Activated T-cell treated with anti-CD3 and anti-CD28 coated beads for 48 hours (primary cell): ENCODE measurements at places on chromosomes 6 and 20.
A peak's percentile ranks its signal among the peaks of the same experiment; 100 is the strongest.

DNA sequence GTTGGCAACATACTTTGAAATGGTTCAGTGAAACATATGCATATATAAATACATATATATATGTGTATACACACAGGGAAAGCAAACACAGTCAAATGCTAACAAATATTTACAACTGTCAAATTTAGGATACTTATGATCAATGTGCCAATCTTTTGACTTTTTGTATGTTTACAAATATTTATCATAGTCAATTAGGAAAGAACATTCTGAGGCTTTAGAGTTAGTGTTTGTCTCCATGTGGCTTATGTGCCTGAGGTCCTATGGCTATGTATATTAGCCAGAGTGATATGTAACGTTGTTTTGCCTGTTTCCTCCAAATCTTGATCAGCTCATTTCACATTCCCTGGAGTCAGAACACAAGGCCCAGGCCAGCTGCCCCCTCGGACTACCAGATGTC lies 126.5 kb upstream of the MAN1A1 start:
- no peak for DNase-seq

- DNase-seq, result no peak
Measured at GRCh38 chr20:20409331-20409730, 41.4 kb downstream of the INSM1 start.

DNA sequence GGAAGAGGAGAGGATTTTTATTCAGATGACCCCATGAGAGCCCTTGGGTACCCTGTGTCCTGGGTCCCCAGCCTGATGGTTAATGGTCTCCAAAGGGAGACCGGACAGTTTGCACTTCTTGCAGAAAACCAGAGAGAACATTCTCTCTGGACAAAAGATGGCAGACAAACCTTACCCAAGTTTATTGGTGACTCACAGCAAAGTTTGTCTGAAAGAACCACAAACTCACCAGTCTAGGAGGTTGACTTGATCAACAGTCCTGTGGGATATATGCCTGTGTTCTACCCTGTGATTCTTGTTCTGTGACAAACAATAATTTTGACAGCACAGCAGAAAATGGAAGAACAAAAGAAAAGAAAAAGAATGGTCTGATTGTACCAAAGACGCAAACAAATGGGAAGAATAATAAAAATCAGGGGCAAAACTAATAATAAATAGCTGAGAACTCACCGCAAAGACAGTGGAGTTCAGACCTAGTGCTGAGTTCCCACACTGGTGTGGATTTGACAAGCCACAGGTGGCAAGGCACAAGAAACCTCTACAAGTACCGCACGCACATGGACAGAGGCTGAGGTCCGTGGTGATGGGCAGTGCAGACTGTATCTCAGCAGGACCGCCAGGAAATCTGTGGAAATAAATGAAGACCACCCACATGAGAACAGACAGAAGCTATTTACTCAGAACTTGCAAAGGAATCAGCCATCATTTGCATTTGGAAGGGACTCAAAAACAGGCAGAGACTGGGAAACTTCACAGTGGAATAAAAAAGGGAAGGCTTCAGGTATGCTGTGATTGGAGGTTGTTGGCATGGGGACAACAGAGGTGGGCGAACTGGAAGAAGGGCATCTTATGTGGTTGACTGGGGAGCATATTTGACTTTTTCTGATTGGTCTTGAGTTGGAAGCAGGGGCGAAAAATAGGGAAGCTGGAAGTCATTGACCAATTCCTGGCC lies 246.3 kb upstream of the RNF24 start:
- DNase-seq, result no peak

GRCh38 chr6:119350202-119350951 lies 816 bp upstream of the MAN1A1 start:
- DNase-seq, result no peak

GRCh38 chr6:144785056-144785455 lies 499.9 kb downstream of the UTRN start:
- no peak for DNase-seq

GRCh38 chr20:48620154-48620506 lies 207.7 kb downstream of the PREX1 start:
- DNase-seq, result no peak

GRCh38 chr6:54404791-54405190 lies 96.5 kb downstream of the TINAG start:
- no peak for DNase-seq

DNA sequence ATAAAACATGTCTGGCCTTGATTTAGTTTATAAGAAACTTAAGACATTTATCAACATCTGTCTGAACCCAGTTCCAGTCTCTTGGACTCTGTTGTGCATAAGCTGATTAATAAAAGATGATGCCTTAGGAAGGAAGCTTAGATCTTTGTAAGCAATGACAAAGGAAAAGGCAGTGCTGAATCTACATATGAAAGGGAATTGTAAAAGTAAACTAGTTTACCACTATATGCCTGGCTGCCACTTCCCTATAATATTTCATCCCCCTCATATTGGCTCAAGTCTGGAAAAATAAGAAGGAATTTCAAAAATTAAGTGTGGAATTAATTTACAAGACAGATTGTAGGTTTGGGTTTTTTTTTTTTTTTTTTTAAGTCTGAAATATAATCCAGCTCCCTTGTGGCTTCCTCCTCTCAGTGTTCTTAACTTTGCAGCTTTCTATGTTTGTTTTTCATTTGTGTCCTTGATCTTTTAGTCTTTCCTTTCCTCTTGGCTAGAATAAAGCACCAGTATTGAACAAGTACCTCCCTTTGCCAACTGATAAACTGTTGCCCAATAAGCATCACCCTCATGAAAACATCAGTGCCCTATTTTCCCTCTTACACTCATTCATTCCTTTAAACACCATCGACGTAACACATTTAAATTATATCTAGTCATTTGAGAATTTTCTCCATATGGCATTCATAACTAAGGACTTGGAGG lies 146.7 kb upstream of the TBX18 start:
- no peak for DNase-seq

DNA sequence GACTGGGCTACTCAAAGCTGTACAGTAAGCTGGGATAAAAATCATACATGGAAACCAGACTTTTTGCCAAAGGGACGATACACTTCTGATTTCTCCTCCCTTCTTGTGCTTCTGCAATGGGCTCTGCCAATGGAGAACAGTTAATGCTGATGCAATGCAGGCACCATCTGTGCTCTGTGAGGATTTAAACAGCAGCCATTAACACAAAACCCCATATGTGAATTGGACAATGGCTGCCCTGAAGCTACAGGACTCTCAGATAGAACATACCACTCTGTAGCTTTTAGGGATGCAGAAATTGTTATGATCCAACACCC lies 71.9 kb downstream of the GJA10 start:
- DNase-seq, result no peak

DNA sequence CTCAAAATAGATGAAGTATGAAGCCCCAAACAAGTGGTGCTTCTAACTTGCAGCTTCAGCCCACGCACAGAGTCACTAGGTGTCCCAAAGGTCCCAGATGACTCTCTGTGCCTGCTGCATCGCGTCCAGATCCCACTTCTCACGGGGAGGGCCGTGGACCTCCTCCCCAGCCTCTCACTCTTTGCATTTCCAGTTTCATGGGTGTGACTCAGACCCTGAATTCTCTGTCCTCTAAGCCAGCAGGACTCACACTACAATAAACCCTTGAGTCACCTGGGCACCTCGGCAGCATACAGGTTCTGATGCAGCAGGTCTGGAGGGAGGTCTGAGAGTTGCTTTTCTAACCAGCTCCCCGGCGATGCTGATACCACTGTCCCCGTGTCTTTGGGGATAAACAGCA lies 114.0 kb upstream of the RIN2 start:
- DNase-seq, result no peak

- DNase-seq, result peak; percentile 59
Measured at GRCh38 chr6:20126789-20127653, 85.2 kb downstream of the MBOAT1 start.

GRCh38 chr20:31838646-31839292 lies 6.6 kb downstream of the FOXS1 start:
- DNase-seq, result no peak

- no peak for DNase-seq
Measured at GRCh38 chr6:140915103-140915502, 1217.6 kb upstream of the GJE1 start.

GRCh38 chr6:24126586-24127192 lies 674 bp downstream of the NRSN1 start:
- DNase-seq, result no peak

DNA sequence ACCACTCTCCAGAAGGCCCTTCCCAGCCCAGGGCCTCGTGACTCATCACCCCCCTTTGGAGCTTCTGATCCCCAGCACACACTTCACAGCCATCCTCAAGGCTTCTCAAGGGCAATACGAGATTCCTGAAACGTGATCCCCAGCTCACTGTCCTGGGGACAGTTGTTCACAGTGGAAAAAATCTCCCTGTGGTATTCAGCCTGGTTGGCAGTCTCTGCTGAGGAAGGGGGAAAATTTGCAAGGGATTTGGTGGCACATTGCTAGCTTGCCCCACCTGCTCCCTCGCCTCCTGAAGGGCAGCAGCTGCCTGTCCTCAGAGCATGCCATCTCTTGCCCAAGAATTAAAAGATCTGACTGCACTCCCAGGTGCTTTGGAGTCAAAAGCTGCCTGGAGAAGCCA lies 20.7 kb upstream of the PKHD1 start:
- DNase-seq, result no peak

GRCh38 chr20:15759594-15759993 lies 813.7 kb downstream of the KIF16B start:
- no peak for DNase-seq
